ENCODE measurements at places on chromosomes 11 and 22.

GRCh38 chr11:69280994-69281393 is 13.0 kb upstream of the MYEOV start:
- DNase-seq: no peak

- no peak for DNase-seq
Observed at GRCh38 chr11:13760115-13760514, 91.6 kb downstream of the FAR1 start.

DNA sequence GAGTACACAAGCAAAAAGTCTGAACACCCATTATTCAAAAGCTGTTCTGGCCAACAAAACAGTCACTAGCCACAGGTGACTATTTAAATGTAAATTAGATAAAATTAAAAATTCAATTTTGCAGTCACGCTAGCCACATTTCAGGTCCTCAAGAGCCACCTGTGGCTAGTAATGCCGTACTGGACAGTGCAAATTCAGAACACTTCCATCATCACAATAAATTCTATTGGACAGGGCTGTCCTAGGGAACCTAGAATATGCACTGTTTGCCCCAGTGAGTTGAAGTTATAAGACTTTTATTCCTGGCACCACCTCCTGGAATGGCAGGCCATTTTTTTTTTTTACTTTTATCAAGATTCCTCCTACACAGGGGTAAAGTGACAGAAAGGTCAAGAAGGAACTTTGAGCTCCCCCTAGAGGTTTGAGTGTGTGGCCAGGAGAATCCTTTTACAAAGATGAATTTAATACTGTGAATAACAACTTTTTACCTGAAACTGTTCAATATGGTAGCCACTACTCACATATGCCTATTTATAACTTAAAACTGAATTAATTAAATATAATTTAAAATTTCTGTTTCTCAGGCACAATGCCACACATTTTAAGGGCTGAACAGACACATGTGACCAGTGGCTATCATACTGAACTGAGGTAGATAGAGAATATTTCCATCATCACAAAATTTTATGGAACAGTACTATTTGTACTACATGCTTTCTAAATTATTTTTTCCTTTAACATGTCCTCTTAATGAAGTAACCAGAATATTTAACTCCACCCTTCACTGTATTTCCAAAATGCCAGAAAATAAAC is 6.5 kb downstream of the MSANTD2 start:
- no peak for DNase-seq

- no peak for DNase-seq
Observed at GRCh38 chr11:72257570-72257969, 13.6 kb upstream of the PHOX2A start.

- DNase-seq: no peak
Observed at GRCh38 chr22:46025973-46026898, 49.3 kb upstream of the WNT7B start.

DNA sequence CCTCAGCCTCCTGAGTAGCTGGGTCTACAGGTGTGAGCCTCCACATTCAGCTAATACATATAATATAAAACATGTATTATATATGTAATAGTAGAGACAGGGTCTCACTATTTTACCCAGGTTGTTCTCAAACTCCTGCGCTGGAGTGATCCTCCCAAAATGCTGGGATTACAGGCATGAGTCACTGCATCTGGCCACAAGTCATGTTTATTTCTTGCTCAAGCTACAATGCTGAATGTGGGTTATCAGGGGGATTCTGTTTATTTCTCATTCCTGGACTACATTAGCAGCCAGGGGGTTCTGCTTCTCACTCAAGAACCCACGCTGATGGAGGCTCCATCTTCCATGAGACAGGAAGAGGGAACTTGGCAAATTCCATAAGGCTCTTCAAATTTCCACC is 24.8 kb downstream of the FOLR3 start:
- DNase-seq: no peak

DNA sequence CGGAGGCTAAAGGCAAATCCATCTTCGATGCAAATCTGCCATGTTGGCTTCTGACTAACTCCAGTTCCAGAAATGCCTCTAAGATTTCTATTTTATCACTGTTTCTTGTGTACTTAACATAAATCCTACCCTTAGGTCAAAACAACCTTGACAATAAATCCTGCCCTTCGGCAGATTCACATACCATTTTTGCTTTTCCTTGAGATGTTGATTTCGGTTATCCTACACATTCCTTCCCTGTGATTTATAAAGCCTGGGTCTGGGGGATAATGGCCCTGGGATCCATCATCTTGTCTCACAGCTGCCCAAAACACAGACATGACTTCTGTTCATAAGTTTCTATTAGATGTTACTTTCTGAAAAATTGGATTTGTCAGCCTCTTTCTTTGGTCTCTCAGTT is 231.7 kb upstream of the CARD18 start:
- no peak for DNase-seq

GRCh38 chr11:106733635-106734034 is 284.6 kb downstream of the GUCY1A2 start:
- no peak for DNase-seq

DNA sequence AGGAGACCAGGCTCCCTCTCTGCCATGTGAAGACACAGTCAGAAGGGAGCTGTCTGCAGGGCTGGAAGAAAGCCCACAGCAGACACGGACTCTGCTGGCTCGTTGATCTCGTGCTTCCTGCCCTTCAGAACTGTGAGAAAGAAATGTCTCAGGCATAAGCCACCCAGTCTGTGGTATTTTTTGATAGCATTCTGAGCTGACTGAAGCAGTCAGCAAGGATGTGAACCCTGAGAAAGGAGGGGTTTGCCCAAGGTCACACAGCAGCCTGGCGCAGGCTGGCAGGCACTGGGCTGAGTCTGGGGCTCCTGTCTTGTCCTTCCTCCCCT is 255.1 kb upstream of the B3GAT1 start:
- DNase-seq: no peak

DNA sequence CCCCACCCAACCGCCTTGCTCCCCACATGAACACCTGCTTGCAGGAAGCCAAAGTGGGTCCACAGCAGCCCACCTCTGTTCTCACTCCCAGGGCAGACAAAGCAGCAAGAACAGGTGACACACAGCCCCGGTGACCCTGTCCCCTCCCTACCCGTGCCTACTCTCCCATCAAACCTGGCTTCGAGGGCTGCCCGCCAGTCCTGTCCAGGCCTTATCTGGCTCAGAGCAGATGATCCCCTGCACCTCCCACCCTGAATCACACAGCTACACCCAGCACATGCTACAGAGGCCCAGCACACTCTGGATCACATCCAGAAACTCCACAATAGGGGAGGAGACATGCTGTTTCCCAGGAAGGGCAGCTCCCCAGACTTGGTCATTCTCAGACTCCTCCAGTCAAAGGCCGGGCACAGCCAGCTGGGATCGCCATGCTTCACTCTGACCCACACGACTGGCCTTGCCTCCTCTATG is 6.2 kb upstream of the RGL4 start:
- no peak for DNase-seq

GRCh38 chr11:67053896-67054329 is 2.7 kb upstream of the RHOD start:
- no peak for DNase-seq

DNA sequence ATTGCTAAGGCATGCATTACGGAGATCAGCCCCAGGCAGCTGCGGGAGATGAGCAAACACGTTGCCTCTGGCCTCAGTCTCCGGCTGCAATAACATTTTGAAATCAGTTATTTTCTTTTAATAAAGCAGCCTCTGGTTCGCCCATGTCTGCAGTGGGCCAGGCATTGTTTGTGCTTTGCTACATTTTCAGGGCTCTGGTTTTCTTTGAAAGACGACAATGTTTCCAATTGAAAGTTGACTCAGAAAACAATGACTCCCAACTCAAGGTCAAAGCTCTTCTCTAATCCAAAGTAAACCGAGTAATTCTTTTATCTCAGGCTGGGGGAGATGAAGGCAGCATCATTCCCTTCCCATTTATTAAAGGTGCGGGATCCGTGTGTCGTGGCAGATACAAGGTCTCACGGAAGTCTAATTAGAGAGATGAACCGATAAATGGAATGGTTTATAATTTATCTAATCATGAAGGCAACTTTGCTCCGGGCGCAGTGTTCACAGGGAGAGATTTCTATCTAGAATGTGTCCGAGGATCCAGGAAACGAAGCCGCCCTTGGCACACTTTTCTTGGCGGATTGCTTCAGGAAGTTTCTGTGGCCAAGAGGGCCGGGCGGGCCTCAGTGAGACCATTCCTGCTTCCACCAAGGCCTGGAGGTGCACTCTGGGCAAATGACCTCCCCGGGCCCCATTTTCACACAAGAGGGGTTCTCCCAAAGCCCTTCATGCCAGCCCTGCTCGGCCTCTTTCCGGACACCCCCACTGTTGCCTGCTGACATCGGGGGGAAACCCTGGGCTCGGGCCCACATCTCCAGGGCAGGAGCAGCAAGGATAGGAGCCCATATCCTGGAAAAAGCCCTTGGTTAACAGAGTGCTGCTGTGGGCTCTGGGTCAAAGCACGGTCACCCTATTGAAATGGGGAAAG is 811.4 kb downstream of the BRD1 start:
- no peak for DNase-seq

DNA sequence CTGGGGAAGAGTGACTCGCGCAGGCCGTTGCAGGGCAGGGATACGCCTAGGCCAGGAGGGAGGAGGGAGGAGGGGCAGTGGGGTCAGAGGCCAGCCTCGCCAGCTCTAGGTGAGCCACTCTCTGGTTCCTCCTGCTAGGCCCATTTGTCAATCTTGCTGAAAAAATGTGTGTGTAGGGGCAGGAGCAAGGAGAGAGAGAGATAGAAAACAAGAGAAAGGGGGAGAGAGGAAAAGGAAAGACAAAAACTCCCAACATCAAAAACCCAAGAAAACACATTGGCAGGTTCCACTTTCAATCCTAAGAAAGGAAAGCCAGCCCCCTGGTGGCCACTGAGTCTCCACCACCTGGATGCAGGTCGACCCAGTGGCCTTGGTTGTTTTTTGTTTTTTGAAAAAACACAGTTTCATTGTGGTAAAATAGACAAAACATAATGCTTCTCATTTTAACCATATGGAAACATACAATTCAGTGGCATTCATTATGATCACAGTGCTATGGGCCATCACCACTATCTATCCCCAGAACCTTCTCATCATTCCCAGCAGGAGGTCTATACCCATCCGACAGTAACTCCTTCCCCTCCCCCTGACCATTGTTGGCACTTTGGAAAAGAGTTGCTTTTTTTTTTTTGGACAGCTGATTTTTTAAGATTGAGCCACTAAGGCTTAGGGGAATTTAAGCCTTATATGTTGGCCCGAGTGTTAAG is 10.9 kb downstream of the OMP start:
- no peak for DNase-seq

DNA sequence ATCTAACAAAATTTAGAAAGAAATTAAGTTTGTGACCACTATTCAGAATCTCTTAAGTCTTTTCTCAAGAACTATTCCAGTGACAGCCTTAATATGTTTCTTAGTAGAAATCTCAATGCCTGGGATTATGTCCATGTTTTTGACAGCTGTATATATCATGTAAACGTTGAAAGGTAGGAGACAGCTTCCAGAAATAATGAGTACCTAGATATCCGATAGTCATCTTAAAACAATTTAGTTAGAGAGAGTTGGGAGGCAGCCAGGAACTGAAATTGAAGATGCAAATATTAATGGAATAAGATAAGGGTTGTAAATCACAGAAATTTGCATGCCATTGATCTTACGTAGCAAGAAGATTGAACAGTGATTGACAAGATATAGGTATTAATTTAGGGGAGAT is 955.2 kb downstream of the JRKL start:
- no peak for DNase-seq

GRCh38 chr11:1116666-1117390 is 40.9 kb upstream of the MUC5AC start:
- DNase-seq: no peak

- no peak for DNase-seq
Observed at GRCh38 chr11:110297076-110297725, 787 bp upstream of the RDX start.

GRCh38 chr11:9341638-9342178 is 27.3 kb upstream of the TMEM41B start:
- no peak for DNase-seq

DNA sequence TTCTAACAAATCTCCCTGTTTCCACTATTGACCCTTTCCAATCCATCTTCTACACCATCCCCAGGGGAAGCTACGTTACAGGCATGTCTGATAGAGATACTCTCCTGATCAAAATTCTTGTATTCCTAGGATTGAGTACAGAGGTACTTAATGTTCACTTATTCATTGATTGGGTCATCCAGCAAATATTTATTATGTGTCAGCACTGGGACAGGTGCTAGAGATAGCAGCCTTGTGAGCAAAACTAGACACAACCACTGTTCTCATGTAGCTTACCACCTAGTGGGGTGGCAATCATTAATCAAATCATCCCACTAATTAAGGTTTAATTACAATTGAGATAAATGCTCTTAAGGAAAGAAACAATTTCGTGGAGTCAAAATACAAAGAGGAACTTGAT is 9.4 kb upstream of the RTCB start:
- no peak for DNase-seq
